AML-193 (cell line): ENCODE measurements at places on chromosomes 3 and 15.

DNA sequence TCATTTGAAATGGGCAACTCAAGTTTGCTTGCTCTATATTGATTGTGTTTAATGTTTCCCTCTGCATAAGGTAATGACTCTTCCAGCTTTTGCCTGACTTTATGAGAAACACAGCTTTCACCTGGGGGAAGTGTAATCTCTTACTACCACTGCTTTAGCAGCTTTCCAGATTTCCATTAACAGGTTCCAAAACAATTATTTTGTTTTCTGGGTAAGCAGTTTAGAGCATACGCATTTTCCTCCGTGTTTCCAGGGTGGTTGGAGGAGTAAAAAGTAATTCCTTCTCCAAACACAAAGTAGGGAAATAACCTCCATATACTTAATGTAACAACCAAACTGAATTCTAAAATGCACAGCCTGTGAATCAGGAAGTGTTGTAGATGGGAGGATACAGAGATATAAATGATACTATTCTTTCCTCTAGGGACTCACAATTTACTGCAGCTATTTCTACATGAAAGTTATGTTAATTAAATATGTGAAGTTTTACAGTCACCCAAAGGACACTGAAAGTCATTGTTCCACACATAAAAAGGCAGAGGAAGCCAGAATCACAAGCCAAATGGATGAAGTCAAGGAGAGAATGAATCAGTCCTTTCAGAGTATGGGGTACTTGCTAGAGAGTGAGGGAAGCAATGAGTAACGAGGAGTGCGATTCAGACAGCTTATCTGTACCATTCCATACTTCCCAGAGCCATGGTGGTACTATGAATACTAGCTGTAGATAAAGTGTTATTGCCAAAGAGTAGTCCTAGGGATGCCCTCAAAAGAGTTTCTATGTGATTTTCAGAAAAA lies 16.6 kb downstream of the ST3GAL6 start:
- DNase-seq, result no peak

DNA sequence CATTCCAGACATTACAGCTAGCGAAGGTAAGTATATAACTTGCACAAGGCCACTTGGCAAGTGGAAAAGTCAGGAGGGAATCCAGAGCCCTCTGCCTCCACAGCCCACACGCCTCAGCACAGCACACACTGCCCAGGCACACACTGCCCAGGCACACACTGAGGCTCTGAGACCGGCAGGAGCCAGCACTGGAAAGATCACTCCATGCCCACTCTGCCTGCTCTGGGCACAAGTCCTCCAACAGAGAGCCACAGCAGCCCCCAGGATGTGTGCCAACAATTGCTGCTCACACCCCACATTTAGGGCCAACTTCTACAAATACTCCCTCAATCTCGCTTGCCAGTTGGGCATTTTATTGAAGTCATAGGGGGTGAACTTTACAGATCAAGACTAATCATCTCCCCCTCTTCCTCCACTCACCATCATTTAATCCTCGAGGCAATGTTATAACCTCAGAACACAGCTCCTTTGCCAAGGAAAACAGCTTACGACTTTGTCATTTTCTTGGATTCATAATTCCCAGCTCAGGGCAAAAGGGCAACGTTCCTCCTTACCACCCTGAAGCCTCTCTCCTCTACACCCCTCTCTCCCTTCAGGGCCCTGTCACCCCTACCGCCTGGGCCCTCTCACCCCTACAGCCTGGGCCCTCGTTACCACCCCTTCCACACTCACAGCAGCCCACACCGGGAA lies 53.0 kb upstream of the TPM1 start:
- DNase-seq, result no peak

GRCh38 chr3:197926418-197926817 lies 23.6 kb upstream of the RPL35A start:
- no peak for DNase-seq

GRCh38 chr15:64333986-64334929 lies 21.7 kb downstream of the CSNK1G1 start:
- DNase-seq, result no peak

DNA sequence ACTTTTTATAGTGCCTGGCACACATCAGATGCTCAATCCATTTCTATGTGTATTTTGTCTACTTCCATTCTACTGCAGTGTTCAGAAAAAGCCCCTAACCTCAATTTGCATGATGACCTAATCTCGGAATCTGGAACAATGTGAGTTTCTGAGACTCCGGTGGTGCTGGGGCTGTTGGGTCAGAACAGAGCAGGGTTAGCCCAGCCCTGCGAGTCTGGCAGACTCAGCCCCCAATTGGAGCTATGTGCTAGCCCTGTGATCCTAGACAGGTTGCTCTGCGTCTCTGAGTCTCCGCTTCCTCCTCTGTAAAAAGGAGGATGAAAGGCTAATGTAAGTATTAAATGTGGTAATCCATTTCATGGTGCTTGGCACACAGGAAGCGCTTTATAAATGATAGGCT lies 95.0 kb upstream of the ICE2 start:
- no peak for DNase-seq

- no peak for DNase-seq
Observed at GRCh38 chr15:31295658-31296057, 31.0 kb upstream of the KLF13 start.

DNA sequence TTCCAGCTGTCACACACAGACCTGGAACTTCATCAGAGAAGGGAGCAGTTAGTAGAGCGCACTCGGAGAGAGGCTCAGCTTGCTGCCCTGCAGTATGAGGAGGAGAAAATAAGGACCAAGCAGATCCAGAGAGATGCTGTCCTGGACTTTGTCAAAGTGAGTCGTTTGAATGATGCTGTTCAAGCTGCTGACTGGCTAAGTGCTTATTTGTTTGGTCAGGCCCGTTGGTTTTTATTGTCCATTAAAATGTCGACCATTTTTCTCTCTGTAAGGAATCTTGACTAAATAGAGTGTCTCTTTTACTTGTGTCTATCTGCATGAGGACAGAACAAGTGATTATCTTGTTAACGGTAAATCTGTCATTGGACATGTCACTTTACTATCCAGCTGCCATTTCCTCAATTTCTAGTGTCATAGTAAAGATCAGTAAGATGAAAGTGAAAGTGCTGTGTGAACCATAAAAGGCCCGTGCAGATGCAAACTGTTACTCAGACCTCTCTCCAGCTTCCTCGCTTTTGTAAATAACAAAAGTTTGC lies 56.9 kb downstream of the LRCH3 start:
- DNase-seq, result peak; percentile 9

GRCh38 chr3:25872200-25872877 lies 82.4 kb downstream of the OXSM start:
- no peak for DNase-seq

GRCh38 chr3:66200786-66201185 lies 20.0 kb upstream of the SLC25A26 start:
- no peak for DNase-seq

DNA sequence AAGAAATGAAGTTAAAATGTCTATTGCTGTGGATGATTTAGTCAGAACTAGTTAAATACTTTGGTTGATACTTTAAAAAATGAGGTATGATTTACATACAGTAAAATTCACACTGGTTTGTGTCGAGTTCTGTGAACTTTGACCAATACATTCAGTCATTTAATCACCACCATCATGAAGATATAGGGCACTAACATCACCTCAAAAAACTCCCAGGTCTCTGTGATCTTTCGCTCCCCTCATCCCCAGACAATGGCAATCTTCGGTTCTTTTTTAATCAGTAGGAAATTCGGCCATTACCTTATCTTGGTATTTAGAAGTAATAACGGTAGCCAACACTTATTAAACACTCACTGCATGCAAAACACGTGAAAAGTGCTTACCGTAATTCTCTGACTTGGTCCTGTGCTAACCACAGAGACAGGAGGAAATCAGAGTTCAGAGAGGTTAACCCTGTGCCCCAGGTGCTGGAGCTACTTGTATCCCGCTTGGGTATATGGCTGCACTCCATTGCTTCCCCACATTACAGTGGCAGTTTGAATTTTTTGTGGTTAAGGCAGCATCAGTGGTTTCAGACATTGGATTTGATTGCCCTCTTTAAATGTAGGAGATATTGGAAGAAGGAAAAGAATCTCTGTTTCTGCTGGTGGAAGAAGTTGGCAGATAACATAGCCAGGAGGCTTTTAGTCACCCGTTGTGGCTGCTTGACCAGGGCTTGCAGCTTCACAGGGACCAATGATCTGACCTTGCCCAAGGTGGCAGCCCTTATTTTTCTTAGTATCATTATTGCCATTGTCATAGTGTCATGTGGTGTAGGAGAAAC lies 4.2 kb downstream of the PLCL2 start:
- DNase-seq, result no peak

- no peak for DNase-seq
Observed at GRCh38 chr15:67853454-67853853, 13.6 kb upstream of the RNU6-1 start.

DNA sequence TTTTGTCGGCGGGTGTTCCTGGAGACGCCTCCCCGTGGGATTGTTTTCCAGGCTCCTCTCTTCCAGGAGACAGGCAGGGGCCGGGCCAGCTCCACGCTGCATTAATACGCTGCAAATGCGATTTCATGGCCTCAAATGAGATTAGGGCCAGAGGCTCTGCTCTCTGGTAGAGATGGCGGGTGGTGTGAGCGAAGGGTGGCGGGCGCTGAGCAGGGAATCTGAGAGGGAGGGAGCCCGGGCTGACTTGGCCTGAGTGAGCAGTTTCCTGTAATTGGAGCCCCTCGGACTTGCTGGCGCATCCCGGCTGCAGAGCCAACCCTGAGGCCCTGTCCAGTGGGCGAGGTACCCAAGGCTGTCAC lies 7.4 kb upstream of the CCDC33 start:
- DNase-seq, result no peak

GRCh38 chr3:24435584-24435983 lies 59.1 kb downstream of the THRB start:
- no peak for DNase-seq

DNA sequence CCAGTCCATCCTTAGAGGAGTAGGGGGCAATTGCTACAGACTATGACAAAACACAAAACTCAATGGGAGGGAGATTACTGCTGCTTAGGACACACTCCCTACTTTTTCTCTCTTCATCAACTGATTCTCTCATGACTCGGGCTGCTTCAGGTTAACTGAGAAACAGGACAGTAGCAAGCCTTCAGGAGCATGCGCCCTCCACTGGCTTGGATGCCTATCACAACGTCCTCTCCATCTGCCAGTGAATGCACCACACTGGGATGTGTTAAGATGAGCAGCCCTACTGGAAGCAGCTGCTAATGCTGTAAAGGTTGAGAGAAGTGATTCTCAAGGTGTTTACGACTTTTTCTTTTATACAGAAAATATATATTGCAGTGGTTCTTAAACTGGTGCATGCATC lies 542.3 kb downstream of the EDEM1 start:
- DNase-seq, result no peak

GRCh38 chr15:101043911-101044624 lies 124.9 kb downstream of the LRRK1 start:
- DNase-seq, result no peak

DNA sequence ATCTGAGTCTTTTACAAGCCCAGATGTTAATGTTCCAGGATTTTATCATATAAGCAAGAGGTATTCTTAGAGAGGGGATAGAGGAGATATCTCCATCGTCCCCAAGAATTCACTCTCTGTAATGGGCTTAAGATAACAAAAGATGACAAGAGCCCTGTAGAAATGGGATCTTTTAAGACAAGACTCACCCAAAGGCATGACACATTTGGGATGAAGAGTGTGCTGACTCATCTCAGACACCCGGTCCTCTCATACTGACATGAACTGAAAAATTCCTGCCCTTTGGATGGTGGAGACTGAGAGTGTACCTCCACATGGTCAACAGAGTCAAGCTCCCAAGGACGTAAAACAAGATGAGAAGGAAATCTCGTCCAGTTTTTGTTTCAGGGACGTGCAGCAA lies 11.0 kb downstream of the LEKR1 start:
- DNase-seq, result no peak

DNA sequence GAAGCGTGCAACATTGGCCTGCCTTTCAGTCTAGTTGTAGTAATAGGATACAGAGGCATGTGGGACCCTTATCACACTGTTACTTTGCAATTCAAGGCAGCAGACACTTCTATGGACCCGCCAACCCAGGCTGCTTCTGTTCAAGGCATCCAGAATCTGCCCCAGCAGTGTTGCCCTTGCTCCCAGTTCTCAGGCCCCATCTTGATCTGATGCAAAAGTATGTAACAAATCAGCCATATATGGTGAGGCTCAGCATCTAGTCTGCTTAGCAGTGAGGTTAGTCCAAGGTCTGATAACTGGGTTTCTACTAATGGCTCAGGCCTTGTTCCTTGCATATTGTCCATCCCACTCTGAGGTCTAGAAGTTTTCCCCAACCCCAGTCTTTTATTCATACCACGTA lies 17.9 kb downstream of the C2CD4B start:
- no peak for DNase-seq

- no peak for DNase-seq
Observed at GRCh38 chr15:43383070-43383469, 12.2 kb downstream of the TUBGCP4 start.

- DNase-seq, result no peak
Observed at GRCh38 chr3:57952208-57952631, 56.0 kb upstream of the FLNB start.

GRCh38 chr15:93895976-93896770 lies 335.2 kb upstream of the MCTP2 start:
- no peak for DNase-seq

- DNase-seq, result no peak
Observed at GRCh38 chr3:174936590-174936989, 77.5 kb downstream of the NAALADL2 start.

- no peak for DNase-seq
Observed at GRCh38 chr15:25946241-25946805, 83.2 kb upstream of the ATP10A start.

GRCh38 chr15:20355256-20355868 lies 186.2 kb downstream of the GOLGA6L6 start:
- DNase-seq, result no peak

DNA sequence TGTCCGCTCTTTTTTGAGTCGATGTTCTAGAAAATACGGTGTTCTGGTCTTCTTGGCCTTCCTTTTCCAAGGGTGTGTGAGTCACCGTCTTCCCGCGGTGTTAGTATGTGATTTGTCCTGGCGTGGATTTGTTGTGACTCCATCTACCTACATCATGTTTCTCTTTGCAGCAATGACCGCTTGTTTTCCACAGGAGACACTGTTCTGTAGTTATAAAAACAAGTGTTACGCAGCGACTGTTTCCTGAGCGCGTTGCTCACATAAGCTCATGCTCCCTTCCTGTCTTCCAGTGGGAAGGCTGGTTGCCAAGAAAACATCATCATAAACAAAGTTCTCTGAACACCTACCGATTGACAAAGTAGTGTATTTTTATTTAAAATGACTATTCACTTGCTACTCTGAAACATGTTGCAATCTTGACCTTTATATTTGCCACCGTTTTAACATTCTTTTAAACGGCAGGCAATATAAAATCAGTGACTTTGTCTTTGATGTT lies 19.0 kb downstream of the USP13 start:
- no peak for DNase-seq

GRCh38 chr15:63234451-63234870 lies 42.9 kb upstream of the APH1B start:
- no peak for DNase-seq

- DNase-seq, result no peak
Observed at GRCh38 chr15:48796521-48796920, 14.3 kb downstream of the CEP152 start.

- no peak for DNase-seq
Observed at GRCh38 chr3:23587513-23587912, 218.2 kb upstream of the UBE2E1 start.

- no peak for DNase-seq
Observed at GRCh38 chr15:49900006-49900902, 218.8 kb downstream of the ATP8B4 start.

- no peak for DNase-seq
Observed at GRCh38 chr3:108079877-108080276, 11.0 kb downstream of the CD47 start.
